ENCODE measurements at places on chromosomes 2 and 18.

DNA sequence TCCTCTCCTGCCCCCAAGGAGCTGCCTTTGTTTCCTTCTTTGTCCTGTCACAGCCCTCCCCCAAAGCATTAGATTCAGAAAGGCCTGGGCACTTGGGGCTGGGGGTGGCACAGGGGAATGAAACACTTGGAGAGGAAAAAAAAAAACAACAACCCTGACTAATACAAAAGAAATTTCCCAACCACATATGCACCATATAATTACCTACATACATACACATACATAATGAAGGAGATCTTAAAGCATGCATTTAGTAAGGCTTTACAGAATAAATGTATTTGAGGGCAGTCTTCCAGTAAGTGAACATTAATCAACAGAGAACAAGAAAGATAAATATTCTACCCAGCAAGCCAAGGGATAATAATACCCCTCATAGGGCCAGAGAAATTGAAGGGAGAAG, 70.0 kb upstream of the PPP1CB start:
- DNase-seq: no peak

DNA sequence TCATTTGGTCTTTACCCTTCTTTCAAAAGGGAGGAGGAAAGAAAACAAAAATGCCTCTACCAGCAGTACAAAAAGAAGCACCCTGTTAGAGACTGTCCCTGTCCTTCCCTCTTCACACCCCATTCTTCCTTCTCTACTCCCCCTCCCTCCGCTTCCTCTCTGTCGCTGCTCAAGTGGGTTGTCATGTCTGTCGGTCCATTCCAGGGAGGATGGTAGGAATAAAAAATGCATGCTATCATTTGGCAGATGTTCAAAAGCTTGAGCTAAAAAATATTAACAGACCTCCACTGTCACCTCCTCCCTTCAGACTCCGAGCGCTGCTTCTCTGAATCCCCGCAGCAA, 482.0 kb downstream of the BCL11A start:
- DNase-seq: no peak

DNA sequence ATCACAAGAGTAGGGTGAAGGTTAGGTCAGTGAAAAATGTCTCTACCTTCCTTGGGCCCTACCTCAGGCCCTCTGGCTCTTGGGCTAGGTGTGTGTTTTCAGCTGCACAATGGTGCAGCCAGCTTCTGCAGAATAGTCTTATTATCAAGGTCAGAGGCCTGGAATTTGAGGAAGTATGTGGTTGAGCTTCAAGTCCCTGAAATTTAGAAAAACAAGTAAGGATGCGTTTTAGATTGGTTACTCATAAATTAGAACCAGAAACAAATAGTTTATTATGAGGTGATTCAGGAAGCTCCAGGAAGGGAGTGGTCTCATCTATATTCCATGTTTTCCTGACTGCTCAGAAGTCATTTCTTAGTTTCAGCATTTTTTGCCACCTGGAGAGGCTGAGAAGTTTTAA, 204.2 kb upstream of the CELF4 start:
- no peak for DNase-seq

DNA sequence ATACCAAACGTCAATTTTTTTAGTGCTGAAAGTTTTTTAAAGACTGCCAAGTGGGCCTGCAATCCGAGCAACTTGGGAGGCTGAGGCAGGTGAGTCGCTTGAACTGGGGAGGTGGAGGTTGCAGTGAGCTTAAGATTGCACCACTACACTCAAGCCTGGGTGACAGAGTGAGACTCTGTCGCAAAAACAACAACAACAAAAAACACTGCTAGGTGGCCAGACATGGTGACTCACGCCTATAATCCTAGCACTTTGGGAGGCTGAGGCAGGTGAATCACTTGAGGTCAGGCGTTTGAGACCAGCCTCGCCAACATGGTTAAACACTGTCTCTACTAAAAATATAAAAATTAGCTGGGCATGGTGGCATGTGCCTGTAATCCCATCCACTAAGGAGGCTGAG, 202.8 kb upstream of the COPS8 start:
- no peak for DNase-seq

All from CD4-positive, alpha-beta T cell treated with Interleukin-6 for 4 hours (primary cell).